ENCODE measurements at places on chromosomes 4 and X.

DNA sequence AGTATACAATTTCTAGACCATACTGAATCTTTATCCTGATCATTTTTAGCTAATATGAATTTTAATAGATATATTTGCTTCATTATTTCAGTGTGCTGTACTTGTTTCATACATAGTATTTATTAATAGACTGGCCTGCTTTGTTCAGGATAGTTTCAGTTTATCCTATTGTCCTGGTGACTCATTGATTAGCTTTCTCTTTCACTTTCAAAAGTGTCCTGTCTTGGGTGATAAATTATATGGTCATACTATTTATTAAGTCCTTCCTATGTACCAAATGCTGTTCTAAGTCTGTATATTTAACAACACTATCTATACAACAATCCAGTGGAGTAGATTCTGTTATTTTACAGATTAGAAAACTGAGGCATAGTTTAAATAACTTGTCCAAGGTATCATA is 153.8 kb upstream of the RAPGEF2 start:
- no peak for DNase-seq

- no peak for DNase-seq
Measured at GRCh38 chr4:6944301-6945051, 34.9 kb downstream of the TBC1D14 start.

- no peak for DNase-seq
Measured at GRCh38 chrX:32673193-32673592, 538.2 kb downstream of the DMD start.

DNA sequence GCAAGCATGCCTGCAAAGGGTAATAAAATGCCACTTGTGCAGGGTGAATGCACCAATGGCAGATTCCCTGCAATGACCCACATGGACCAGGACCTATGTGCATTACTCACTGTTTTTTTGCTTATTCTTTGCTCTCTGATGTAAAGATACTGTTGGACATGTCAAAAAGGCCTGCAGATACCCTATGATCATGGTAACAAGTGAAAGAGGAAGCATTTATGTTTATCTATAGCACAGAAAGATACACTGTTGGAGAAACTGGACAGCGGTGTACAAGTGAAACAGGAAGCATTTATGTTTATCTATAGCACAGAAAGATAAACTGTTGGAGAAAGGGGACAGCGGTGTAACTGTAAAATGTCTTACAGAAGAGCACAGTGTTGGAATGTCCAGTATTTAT is 127.5 kb downstream of the PAPSS1 start:
- DNase-seq: no peak

DNA sequence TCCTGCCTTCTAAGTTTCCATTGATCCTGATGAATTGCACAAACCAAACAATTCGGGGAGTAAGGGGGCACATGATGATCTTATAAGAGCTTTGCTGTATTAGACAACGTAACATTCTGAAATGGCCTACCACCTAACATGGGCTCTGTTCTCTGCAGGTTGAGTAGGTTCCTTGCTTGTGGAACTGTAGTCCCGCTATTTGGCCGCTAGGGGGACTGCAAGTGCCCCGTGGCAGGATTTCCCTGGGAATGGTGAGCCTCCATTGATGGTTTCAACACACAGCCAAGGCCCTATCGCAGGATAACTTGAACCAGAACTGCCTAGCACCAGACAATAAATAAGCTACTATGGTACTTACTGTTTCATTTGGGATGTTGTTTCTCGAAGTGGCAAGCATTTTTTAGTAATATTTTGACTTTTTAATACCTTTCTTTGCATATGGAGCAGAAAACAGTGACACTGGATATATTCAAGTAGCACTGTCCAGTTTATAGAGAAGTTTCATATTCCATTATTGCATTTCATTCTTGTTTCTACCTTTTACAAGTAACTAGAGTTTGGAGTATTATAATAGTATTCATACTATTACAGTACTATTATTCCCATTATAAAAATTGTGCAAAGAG is 11.9 kb downstream of the AR start:
- no peak for DNase-seq

Data from stimulated activated naive CD4-positive, alpha-beta T cell (primary cell).